ENCODE measurements at places on chromosomes 11 and 22. TPM values are rescaled to one million over a fixed set of nuclear protein-coding genes. Genes with fewer than 3 reads are reported as not detected.

The EXPH5 gene
- polyA plus RNA-seq = 1.1 TPM

DNA sequence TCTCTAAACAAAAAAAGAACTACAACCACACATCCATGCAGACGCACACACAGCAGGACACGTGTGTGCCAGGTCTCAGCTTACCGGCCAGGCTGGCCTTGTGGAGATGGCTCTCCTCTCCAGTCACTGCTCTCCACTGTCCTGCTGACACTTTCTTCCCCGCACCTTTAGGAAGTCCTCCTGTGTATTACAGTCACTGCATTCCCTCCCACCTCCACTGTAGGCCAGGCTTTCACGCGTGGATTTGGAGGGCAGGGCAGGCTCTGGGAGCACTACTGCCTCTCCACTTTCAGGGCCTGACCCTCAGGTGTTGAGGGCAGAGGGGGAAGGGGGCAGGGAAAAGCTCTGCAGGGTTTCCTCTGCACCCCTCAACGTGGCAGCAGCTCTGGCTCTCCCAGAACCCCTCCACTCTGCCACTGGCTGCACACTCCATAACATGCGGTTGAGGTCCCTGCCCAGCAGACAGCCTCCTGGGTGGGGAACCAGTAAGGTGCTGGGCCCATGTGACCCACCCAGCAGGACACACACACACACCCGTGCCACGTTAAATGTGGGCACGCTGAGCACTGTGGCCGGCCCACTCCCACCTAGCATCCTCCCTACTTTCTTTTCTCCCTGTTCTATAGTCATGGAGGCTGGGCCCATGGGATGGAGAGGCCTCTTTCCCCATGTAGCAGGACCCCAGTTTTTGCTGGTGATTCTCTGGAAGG is 107.0 kb upstream of the PITPNB start:
- peaks cover 35% of the 10 kb centered on the region for H3K36me3 ChIP-seq
- H3K4me1 ChIP-seq = no peaks in the 10 kb centered on the region
- H3K4me3 ChIP-seq = no peak overlapping the region
- no peaks in the 10 kb centered on the region for H3K27me3 ChIP-seq
- no peak for DNase-seq

GRCh38 chr11:11135820-11136476 is 217.1 kb downstream of the CSNK2A3 start:
- H3K27ac ChIP-seq = no peak overlapping the region
- H3K4me1 ChIP-seq = no peaks in the 10 kb centered on the region
- no peak for DNase-seq
- no peaks in the 10 kb centered on the region for H3K36me3 ChIP-seq

DNA sequence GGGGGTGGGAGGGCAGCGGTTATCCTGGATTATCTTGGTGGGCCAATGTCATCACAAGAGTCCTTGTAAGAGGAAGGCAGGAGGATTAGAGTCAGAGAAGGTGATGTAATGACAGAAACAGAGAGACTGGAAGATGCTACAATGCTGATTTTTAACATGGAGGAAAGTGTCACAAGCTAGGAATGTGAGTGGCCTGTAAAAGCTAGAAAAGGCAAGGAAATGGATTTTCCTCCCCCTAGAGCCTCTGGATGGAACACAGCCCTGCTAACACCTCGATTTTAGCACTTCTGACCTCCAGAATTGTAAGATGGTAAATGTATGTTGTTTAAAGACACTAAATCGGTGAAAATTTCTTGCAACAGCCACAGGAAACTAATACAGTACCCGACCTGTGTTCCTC is 109.3 kb downstream of the MN1 start:
- no peaks in the 10 kb centered on the region for H3K27me3 ChIP-seq
- H3K4me1 ChIP-seq = no peaks in the 10 kb centered on the region
- no peak overlapping the region for H3K4me3 ChIP-seq
- no peak overlapping the region for H3K27ac ChIP-seq
- H3K36me3 ChIP-seq = no peaks in the 10 kb centered on the region

DNA sequence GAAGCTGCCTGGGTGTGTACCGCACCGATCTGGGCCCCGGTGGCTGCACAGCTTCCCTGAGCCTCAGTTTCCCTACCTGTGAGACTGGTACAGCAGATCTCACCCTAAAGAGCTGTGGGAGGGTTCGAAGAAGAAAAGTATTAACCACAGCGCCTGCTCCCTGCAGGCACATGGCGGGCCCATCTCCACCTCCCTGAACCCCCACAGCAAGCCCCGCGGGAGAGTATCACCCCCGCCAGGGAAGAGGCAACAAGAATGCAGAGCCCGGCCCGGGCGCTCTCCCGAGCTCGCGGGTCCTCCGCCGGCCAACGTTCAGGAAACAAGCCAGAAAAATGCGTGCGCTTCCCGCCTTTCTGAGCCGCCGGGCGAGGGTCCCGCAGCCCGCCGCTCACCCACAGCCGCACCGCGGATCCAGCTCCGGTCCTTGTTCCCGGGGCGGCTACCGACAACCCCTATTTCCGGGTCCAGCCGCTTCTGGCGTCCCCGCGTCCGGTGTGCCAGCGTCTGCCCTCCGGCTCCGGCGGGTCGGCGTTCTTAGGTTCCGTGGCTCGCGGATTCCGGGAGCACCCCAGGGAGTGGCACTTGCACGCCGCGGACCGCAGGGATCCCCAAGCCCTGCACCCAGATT is at the start of gene TOP3B:
Gene TOP3B (minus strand): TSS at position 450 of the 628 bp plus-strand sequence. CDS start 7,078 bp downstream, outside the sequence.
- no peaks in the 10 kb centered on the region for H3K27me3 ChIP-seq
- H3K4me3 ChIP-seq = peak within 1 kb of the TSS; percentile 93
- peak; percentile 45 for DNase-seq
- no peaks in the 10 kb centered on the region for H3K4me1 ChIP-seq

All from large intestine (tissue), 12 donors.